NCI-H2029 treated with DMSO at 0.1 percent for 48 hours (cell line): ENCODE measurements at places on chromosomes 11 and 22.

DNA sequence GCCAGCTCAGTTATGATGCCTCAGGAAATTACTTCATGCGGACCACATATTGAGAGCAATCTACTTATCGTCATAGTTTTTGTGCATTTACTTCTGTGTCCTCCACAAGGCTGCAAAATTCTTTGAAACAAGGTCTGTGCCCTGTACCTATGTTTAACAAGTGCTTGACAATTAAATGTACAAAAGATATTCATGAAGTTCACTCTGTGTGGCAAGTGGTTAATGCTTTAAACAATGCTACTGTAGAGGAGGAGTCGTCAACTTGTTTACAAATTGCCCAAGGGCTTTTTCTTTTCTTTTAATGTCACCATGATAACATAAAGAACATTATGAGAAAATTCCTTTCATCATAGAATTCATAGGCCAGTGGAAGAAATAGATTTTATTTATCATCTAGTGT is 871.5 kb upstream of the CCDC90B start:
- DNase-seq: no peak

DNA sequence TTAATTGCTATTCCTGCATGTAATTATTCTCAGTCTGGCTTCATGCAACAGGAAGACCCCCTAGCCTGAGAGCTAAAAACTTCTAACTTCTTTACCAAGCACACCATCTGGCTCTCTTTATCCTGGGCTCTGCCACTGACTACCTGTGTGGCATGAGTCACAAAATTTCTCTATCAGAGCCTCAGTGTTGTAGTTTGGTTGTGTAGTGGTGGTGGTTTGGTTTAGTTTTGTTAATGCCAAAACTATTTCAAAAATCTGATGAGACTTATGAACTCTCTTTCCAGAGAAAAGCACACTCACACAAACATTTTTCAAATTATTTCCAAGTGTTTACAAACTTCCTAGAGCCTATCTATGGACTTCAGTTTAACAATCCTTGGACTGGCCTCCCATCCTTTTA is 7.5 kb upstream of the IL17RA start:
- DNase-seq: no peak

GRCh38 chr11:7320306-7320705 is 68.6 kb downstream of the SYT9 start:
- no peak for DNase-seq

GRCh38 chr11:12148882-12149281 is 38.5 kb downstream of the MICAL2 start:
- no peak for DNase-seq
